ENCODE measurements at places on chromosomes 12 and 14.
A peak's percentile ranks its signal among the peaks of the same experiment; 100 is the strongest.

DNA sequence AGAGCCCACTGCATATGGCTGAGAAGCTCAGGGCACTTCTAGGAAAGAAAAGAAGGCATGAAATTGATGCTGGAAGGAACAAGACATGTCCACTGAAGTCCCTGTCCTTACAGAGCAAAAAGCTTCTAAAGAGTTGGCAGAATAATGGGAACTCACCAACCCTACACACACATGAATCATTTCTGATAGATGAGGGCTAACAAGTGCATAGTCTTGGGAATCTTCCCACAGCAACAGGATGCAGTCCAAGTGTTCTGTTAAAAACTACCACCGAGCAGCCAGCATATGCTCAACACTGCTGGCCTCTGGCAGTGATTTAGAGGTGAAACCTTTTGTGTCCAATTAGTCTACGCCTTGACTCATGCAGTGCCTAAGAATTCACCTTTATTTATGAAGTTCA, 44.8 kb downstream of the RHOJ start:
- DNase-seq = peak; percentile 6

DNA sequence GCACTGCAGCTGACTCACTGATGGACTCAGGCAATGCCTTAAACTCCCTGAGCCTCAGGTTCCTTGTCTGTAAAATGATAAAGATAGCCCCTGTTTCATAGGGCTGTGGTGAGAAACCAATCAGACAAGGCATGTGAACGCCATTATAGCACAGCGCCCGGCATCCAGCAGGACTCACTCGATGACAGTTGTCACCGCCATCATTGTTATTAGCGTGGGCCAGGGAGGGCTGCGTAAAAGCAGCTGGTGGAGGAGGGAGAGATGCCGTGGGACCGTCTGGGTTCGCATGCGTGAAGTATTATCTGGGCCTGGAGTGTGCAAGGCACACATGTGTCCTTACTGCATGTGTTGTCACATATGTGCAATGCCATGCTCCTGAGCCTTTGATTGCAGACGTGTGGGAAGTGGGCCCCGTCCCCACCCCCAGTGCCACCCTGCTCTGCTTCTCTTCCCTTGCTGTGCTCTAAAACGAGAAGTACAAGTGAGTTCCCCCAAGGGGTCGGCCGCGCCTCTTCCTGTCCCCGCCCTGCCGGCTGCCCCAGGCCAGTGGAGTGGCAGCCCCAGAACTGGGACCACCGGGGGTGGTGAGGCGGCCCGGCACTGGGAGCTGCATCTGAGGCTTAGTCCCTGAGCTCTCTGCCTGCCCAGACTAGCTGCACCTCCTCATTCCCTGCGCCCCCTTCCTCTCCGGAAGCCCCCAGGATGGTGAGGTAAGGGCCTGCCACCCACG, at the start of gene PTPN6:
Gene PTPN6 (plus strand): TSS at position 546 of the 730 bp plus-strand sequence. CDS start 157 bp downstream, at position 703.
- DNase-seq = no peak

GRCh38 chr14:25090716-25091454, 40.9 kb upstream of the STXBP6 start:
- peak; percentile 38 for DNase-seq

DNA sequence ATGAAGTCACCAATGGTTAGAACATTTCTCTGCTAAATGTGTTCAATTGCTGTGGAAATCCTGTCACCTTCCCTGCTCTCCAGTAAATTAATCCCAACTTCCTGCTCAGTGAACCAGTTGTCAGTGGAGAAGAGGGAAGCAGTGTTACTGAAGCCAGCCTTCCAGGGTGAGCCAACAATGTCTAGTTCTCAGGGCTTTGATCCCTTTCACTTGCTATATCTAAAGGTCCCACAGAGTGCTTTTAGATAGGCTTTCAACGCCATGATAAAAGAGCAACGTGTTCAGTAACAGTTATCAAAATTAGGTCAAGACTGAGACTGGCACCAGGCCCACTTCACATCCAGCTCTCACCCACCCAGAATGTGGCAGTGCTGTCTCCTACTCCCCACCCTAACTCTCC, 139.7 kb downstream of the KCNH5 start:
- no peak for DNase-seq

DNA sequence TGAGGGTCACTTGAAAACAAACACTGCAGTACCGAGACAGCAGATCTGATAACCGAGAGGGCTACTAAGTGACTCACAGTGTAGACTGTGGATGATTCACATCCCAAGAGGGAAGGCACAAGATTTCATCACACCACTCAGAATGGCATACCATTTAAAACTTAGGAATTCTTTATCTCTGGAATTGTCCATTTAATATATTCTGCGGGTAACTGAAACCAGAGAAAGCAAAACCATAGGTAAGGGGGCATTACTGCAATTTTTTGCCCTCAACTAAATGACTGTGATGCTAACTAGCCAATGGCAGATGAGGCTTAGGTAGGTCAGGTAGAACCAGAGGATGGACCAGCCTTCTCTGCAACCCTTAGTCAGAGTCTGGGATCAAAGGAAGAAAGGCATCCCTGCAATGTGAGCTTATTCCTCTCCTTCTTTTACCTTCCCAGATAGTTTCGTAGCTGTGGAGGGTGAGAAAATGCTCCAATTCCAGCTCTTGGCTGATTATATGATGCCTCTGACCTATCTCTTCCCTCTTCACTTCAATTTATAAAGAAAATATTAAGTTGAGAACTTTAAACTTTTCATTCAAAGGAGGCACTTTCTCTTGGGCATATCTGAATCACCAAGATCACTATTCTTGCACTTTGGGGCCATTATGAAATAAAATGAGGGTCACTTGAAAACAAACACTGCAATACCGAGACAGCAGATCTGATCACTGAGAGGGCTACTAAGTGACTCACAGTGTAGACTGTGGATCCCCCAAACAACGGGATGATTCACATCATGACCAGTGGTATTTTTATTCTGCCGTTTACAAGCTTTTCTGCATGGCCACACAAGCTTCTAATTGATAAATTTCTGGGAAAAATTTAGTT, 6.8 kb downstream of the ART4 start:
- DNase-seq = peak; percentile 90

DNA sequence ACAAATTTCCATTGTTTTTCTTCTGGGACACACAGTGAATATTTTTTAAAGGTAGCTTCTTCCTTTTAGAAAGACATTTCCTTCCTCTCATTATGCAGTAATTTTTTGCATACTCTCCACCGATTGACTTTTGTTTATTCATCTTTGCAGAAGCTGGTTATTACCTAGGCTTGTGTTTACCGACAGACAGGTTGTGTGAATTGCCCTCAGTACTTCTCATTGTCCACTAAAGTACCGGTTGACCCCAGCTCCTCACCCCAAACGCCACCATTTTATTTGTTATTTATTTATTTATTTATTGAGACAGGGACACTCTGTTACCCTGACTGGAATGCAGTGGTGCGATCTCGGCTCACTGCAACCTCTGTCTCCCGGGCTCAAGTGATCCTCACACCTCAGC, 63.4 kb upstream of the MYL2 start:
- DNase-seq = no peak

DNA sequence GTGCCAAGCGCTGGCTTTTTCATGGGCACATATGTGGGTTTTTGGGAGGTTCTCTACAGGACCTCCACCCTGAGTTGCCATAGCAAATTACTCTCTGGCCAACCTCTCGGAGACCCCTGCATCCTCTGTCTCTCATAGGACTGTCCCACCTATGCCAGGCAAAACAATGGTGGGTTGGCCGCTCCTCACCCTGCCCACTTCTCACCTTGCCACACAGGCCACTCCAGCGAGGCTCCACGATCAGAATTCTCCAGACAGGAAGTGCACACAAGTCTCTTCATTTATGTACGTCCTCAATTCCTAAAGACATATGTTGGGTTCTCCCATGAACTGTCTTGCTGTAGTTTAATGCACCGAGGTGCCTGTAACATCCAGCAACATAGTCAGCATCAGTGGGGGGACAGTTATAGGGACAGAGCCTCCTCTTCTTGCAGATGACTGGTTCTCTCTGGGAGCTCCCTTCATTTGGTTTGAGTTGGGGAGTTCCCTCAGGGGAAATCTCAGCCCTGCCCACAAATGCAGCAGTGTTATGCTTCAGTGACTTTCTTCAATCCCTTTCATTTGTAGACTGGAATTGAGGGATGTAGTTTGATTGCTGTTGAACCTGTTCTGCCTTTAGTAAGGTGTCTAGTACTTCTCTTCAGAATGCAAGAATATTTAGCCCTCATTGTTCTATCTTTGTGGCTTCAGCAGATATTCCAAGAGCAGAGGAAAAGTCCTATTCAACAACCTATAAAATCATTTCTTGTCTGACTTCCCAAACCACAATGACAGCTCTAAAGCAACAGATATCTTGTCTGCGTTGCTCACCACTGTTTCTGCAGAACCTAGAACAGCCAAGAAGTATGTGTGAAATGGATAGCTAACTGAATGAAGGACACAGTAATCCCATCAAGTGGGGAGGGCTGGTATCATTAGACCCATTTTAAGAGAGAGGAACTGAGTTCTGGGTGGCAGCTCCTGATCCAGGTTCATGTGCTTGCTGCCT, 2.8 kb upstream of the LTBP2 start:
- DNase-seq = peak; percentile 56

GRCh38 chr12:99135376-99135775, 490.3 kb downstream of the APAF1 start:
- DNase-seq = no peak

DNA sequence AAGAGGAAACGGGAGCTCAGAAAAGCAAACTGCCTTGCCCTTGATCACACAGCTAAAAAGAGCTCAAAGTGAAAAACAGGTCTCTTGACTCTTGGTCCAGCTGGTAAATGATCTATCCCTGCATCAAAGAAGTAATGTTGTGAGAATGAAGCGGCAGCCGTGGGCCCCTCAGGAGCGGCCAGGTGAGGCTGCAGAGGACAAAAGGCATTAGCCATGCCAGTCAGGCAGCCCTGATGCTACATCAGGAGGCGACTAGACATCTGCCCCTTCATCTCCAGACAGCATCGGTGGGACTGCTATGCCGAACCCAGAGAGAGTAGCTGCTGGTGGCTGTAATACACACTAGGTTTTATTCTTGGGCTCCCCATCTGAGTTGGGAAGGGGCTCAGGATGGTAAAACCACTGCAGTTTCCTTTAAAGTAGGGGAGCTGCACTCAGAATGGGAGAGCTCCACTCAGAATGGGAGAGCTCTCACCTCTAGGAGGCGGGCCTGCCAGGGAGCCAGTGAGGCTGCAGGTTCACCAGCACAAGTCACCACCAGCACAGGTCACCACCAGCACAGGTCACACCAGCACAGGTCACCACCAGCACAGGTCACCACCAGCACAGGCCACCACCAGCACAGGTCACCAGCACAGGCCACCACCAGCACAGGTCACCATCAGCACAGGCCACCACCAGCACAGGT, 120.1 kb downstream of the TSPAN9 start:
- no peak for DNase-seq

- DNase-seq = peak; percentile 42
Measured at GRCh38 chr12:65666876-65667275, 157.4 kb upstream of the HMGA2 start.

- DNase-seq = peak; percentile 19
Measured at GRCh38 chr12:40971911-40972310, 216.2 kb upstream of the PDZRN4 start.

DNA sequence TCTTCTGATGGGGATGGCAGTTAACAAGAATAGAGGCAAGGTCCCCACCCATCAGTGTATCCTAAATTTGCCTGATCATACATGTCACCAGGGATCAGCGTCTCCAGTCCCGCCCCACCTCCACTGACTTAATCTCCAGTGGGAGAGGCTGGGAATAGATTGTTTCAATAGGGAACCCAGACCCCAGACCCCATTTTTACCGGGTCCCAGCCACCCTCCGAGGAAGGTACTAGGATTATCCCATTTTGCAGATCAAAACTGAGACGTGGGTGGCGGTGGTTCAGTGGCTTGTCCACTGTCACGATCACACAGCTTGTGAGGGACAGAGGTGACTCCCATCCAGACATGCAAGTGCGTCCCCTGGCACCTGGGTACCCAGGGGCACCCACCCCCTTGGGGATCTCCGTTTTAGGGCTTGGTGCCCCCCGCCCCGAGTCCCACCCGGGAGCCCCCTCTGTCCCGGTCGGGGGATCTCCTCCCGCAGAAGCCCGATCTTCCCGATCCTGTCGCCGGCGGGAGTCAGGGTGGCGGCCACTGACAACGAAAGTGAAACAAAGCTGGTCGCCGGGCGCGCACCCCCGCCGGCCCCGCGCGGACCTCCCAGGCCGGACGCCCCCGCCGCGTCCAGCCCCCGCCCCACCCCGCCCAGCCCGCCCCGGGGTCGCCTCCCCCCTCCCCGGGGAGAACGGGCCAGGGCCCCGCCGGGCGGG, 523 bp downstream of the WSB2 start:
- DNase-seq = no peak

DNA sequence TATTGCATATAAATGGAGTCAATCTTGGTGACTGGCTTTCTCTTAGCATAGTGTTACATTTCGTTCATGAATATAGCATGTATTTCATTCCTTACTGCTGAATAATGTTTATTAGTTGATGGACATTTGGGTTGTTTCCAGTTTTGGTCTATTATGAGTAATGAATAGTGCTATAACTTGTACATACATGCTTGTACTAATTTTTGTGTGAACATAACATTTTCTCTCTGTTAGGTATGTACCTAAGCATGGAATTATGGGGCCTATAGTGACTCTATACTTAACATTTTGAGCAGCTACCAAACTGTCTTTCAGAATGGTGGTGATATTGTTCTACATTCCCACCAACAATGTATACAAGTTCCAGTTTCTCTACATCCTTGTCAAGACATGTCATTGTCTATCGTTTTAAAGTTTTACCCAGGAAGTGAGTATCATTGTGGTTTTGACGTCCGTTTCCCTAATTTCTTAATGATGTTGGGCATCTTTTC, 23.1 kb downstream of the ATP2A2 start:
- DNase-seq = peak; percentile 69

DNA sequence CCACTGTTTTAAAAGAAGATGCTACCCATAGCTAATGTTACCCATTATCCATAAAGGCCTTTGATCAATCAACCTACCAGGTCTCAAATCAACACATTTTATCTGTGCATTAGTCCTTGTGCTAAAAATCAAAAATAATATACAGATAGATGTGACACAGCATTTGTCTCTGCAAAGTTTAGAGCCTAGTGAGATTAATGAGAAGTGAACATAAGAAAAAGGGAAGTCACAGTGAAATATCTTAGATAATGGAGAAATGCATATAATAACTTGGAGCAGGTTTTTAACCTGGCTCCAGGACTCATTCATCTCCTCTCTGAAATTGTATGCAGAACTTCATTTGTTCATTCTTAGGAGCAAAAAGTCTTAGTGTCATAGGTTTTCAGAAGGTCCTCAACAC, 7.2 kb downstream of the PDE3A start:
- no peak for DNase-seq

- DNase-seq = no peak
Measured at GRCh38 chr12:117430246-117430645, 68.8 kb upstream of the NOS1 start.

DNA sequence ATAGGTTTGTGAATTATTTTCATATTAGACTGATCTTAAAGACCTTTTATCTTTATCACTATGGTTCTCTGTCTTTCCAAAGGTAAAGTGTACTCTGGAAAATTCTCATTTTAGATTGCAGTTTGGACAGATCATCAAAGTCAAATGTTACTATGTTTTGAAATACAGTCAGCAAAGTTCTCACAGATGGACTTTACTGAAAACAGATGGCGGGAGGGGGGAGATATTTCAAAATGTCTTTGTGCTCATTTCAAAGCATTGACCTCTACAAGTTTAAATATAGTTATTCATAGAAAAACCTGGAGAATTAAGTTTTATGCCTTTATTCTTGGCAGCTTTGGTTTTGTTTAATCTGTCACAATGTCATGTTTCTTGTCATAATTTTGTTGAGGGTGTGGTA, 51.8 kb upstream of the LRTM2 start:
- DNase-seq = peak; percentile 63

GRCh38 chr12:93565760-93566159, 6.7 kb upstream of the SOCS2 start:
- no peak for DNase-seq

GRCh38 chr12:2284857-2285256, 232.1 kb downstream of the CACNA1C start:
- peak; percentile 82 for DNase-seq
